Mesenteric fat pad (tissue), 1 donor: ENCODE measurements at places on chromosomes 16 and 17. TPM values are rescaled to one million over a fixed set of nuclear protein-coding genes. Genes with fewer than 3 reads are reported as not detected.

The WNK4 gene
- not detected for total RNA-seq

The TMEM101 gene
- total RNA-seq: 15.4 TPM

The CD300E gene
- total RNA-seq: 7.3 TPM

The GPRC5C gene
- total RNA-seq: 17.9 TPM

The CMTM2 gene
- 1.00 TPM for total RNA-seq

The SOST gene
- not detected for total RNA-seq

The SBK1 gene
- not detected for total RNA-seq

The LRRC36 gene
- total RNA-seq: 0.22 TPM

The ZNF750 gene
- total RNA-seq: 0.26 TPM

The HOXB3 gene
- total RNA-seq: 12.6 TPM

The BCL6B gene
- total RNA-seq: 32.2 TPM

The HS3ST4 gene
- total RNA-seq: not detected

The SPNS3 gene
- not detected for total RNA-seq

The TEN1 gene
- 17.7 TPM for total RNA-seq

The PLA2G10 gene
- total RNA-seq: not detected

The KRT28 gene
- total RNA-seq: not detected

The NPIPB4 gene
- total RNA-seq: 235 TPM

The HID1 gene
- 14.4 TPM for total RNA-seq

The CRHR1 gene
- total RNA-seq: not detected

The CHST4 gene
- 0.26 TPM for total RNA-seq

The SDR42E2 gene
- not detected for total RNA-seq

The WNT9B gene
- total RNA-seq: 0.74 TPM

The GABARAPL2 gene
- total RNA-seq: 102 TPM

The TTYH2 gene
- total RNA-seq: 5.6 TPM
